ENCODE measurements at places on chromosomes 7 and 10.

- H3K36me3 ChIP-seq, result no peaks in the 10 kb centered on the region
- H3K27ac ChIP-seq, result no peak overlapping the region
- no peak for DNase-seq
These were observed 59.2 kb downstream of the CDHR3 start for GRCh38 chr7:106022193-106022821.

DNA sequence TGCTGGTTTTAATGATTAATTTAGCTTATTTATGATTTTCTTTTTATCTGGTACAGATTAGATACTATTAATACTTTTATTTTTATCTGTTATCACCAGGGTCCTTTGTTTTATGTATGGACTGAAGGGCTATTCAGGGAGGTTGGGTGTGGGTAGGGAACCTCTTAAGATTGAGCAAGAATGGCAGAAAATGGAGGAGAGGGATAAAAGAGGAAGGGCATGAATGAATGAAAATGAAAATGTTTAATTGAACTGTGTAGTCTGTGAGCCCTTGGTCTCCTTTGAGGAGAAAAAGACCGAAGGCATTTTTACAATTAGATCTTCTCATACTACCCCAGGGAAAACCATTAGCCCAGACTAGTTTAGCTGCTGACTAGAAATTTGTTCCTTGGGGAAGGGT, 93.1 kb downstream of the CDK14 start:
- no peaks in the 10 kb centered on the region for H3K27me3 ChIP-seq
- no peaks in the 10 kb centered on the region for H3K4me1 ChIP-seq
- DNase-seq, result no peak
- H3K4me3 ChIP-seq, result no peak overlapping the region
- H3K27ac ChIP-seq, result no peak overlapping the region
- H3K36me3 ChIP-seq, result no peaks in the 10 kb centered on the region

DNA sequence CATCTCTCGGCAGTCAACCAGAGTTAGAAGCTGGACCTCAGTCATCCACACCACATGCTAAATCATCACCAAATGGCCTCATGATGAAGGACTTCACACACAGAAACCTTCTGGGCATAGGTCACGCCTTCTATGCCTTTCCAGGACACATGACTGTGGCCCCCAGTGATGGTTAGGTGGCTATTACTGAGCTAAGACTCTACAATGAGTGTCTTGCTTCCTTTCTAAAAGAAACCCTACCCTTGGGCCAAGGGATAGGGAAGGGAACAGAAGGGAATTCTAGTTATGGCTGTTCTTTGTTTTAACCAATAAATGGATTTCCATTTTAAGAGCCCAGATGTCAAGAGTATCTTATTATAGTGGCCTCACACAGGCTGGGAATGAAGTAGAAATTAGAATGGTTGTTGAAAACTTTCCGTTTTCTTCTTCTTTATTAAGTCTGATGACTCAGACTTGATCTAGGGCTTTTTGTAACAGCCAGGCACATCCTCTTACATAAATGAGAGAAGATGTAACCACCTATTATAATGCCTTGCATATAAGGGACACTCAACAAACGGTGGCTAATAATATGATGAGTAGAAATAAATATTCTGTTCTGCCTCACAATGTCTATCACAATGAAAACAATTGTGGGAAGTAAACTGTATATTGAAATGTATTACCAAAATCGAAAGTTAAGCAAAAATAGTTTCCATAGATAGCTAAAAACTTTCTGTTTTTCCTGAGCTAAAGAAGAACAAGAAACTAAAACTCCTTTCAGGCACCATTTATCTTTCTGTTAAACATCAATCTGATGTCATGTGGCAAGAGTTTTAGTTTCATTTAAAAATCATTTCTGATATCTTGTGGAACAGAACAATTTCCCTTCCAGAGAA, 62.5 kb upstream of the TOMM7 start:
- no peak overlapping the region for H3K4me3 ChIP-seq
- H3K27ac ChIP-seq, result no peak overlapping the region
- H3K4me1 ChIP-seq, result no peaks in the 10 kb centered on the region
- no peaks in the 10 kb centered on the region for H3K27me3 ChIP-seq

GRCh38 chr10:20142311-20142710, 326.1 kb downstream of the PLXDC2 start:
- no peak overlapping the region for H3K4me3 ChIP-seq
- no peaks in the 10 kb centered on the region for H3K27me3 ChIP-seq
- peaks cover 7% of the 10 kb centered on the region for H3K36me3 ChIP-seq
- no peaks in the 10 kb centered on the region for H3K4me1 ChIP-seq
- no peak overlapping the region for H3K27ac ChIP-seq

- no peak overlapping the region for H3K4me3 ChIP-seq
- no peaks in the 10 kb centered on the region for H3K27me3 ChIP-seq
- no peak overlapping the region for H3K27ac ChIP-seq
- no peaks in the 10 kb centered on the region for H3K4me1 ChIP-seq
These were observed 186.4 kb downstream of the KIF20B start for GRCh38 chr10:89887830-89888229.

- no peak for DNase-seq
- no peaks in the 10 kb centered on the region for H3K36me3 ChIP-seq
- H3K4me1 ChIP-seq, result peaks cover 34% of the 10 kb centered on the region
- peak overlapping the region; percentile 9 for H3K4me3 ChIP-seq
These were observed 99.8 kb upstream of the AGBL3 start for GRCh38 chr7:134886353-134887057.

GRCh38 chr7:16850614-16851466, 30.9 kb downstream of the AGR3 start:
- H3K27me3 ChIP-seq, result no peaks in the 10 kb centered on the region
- no peak for DNase-seq
- no peaks in the 10 kb centered on the region for H3K36me3 ChIP-seq
- no peaks in the 10 kb centered on the region for H3K4me1 ChIP-seq
- H3K27ac ChIP-seq, result no peak overlapping the region

- H3K4me1 ChIP-seq, result no peaks in the 10 kb centered on the region
- H3K27ac ChIP-seq, result no peak overlapping the region
- peaks cover 7% of the 10 kb centered on the region for H3K36me3 ChIP-seq
- no peak overlapping the region for H3K4me3 ChIP-seq
- H3K27me3 ChIP-seq, result no peaks in the 10 kb centered on the region
- DNase-seq, result no peak
These were observed 23.3 kb upstream of the GPR22 start for GRCh38 chr7:107446531-107446930.

- no peaks in the 10 kb centered on the region for H3K36me3 ChIP-seq
- H3K4me3 ChIP-seq, result no peak overlapping the region
- no peaks in the 10 kb centered on the region for H3K27me3 ChIP-seq
- no peaks in the 10 kb centered on the region for H3K4me1 ChIP-seq
These were observed 245.5 kb downstream of the FOXP2 start for GRCh38 chr7:114660126-114660486.

DNA sequence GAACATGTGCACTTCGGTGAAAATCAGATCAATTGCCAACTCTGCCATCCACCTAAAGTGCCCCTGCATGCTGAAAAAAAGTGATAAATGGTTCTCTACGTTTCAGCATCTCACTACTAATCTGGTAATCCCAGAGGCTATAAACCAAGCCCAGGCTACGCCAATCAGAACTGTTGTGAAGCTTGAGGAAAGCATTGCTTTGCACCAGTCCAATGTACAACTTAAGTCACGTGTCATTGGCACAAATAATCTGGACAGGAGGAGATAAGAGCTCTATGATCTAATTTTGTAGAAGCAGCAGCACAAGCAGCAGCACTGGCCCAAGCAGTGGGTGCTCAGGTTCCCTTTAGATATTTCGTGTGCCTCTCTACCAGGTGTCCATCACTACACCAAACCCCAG, 4.4 kb upstream of the EGR2 start:
- DNase-seq, result no peak
- H3K4me3 ChIP-seq, result no peak overlapping the region
- peaks cover 30% of the 10 kb centered on the region for H3K4me1 ChIP-seq
- no peak overlapping the region for H3K27ac ChIP-seq
- H3K27me3 ChIP-seq, result peaks cover 21% of the 10 kb centered on the region

DNA sequence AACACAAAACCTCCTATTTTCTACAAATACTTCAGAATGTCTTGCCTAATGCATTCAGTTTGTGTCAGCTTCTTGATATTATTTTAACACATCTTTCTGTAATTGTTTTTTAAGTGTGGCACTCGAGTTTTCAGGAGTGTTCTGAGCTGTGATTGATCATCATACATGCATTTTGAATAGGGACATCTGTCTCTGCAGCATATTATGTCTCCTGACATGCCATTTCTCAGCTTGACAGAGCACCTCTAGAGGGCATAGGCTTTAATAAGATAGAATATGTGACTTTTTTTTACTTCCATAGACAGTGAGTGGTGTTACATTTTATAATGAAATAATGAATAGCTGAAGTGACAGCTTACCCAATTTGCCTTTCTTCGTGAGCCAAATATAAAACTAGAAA, 219.2 kb upstream of the HDAC9 start:
- H3K4me3 ChIP-seq, result no peak overlapping the region
- H3K27ac ChIP-seq, result no peak overlapping the region
- no peaks in the 10 kb centered on the region for H3K36me3 ChIP-seq
- H3K27me3 ChIP-seq, result no peaks in the 10 kb centered on the region

DNA sequence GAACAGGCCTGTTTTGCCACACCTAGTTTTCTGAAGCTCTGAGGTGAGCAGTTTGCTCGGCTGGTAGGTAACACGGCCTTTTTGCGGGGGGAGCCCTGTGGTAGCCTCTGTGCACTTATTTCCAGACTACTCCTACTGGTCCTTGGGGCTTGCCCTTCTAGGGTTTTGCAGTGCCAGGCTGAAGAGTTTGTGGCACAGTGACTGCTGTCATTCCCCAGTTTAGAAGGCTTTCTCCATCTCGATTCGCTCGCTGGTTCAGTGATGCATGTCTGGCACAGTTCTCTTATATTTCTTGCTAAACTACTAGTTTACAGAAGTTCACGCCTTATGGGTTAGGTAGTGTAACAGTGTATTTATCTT, 711 bp downstream of the KIF20B start:
- H3K27ac ChIP-seq, result peak overlapping the region; percentile 81
- no peak for DNase-seq
- peak overlapping the region; percentile 66 for H3K4me3 ChIP-seq
- H3K36me3 ChIP-seq, result no peaks in the 10 kb centered on the region
- H3K27me3 ChIP-seq, result no peaks in the 10 kb centered on the region
- H3K4me1 ChIP-seq, result peaks cover 23% of the 10 kb centered on the region

DNA sequence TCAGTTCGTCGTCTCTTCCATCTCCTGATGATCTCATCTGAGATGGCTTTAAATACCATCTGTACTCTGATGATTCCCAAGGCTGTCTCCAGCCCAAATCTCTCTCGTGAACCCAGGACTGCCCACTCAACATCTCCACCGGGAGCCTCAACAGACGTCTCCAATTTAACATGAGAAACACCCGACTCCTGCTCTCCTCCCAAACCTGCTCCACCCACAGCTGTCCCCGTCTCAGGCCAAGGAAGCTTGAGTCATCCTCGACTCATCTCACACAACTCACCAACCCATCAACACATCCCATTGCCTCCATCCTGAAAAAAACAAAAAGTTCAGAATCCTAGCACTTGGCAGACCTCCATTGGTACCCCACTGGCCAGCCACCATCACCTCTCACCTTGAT, 29.7 kb upstream of the CALN1 start:
- H3K27me3 ChIP-seq, result peaks cover 15% of the 10 kb centered on the region
- no peak for DNase-seq
- H3K36me3 ChIP-seq, result no peaks in the 10 kb centered on the region
- H3K4me1 ChIP-seq, result no peaks in the 10 kb centered on the region

- H3K27ac ChIP-seq, result no peak overlapping the region
- DNase-seq, result no peak
- no peaks in the 10 kb centered on the region for H3K4me1 ChIP-seq
- H3K36me3 ChIP-seq, result no peaks in the 10 kb centered on the region
- no peaks in the 10 kb centered on the region for H3K27me3 ChIP-seq
These were observed 1128.7 kb downstream of the CNTNAP2 start for GRCh38 chr7:147245274-147245673.

DNA sequence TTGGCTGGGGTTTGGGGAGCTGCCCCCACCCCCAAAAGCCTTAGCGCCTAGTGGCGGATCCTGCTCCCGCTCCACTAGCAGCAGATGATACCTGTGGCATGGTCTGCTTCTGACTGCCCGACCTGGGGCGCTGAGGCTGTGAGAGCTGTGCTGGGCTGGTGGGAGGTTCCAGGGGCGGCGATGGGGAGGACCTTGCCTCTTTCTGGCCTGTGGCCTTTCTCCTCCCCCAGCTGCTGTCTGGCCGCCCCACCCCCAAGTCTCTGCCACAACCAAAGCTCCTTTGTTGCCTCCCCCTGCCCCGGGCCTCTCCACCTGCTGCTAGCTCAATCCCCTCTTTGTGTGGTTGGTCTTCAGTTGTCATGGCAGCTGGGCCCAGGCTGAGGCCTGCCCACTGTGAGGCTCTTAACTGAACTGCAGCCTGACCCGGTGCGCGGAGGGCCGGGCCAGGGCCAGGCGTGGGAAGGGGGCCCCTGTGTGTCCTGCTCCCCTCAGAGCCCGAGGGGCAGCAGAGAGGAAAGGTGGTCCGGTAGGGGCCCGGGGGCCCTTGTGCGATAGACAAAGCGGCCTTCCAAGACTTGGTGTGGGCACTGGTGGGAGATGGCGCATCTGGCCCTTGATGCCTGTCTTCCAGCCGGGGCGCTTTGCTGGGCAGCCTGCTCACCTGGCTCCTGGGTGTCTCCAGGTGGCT, 4.7 kb downstream of the ZNF775 start:
- no peaks in the 10 kb centered on the region for H3K36me3 ChIP-seq
- peak overlapping the region; percentile 15 for H3K27ac ChIP-seq
- DNase-seq, result peak; percentile 77

GRCh38 chr10:63247771-63248170, 114.6 kb downstream of the NRBF2 start:
- no peaks in the 10 kb centered on the region for H3K36me3 ChIP-seq
- no peaks in the 10 kb centered on the region for H3K27me3 ChIP-seq
- peaks cover 13% of the 10 kb centered on the region for H3K4me1 ChIP-seq
- H3K27ac ChIP-seq, result no peak overlapping the region
- H3K4me3 ChIP-seq, result no peak overlapping the region
- no peak for DNase-seq

GRCh38 chr10:112739592-112740353, 210.3 kb upstream of the TCF7L2 start:
- no peak for DNase-seq
- no peaks in the 10 kb centered on the region for H3K27me3 ChIP-seq
- H3K36me3 ChIP-seq, result no peaks in the 10 kb centered on the region
- peaks cover 9% of the 10 kb centered on the region for H3K4me1 ChIP-seq
- no peak overlapping the region for H3K27ac ChIP-seq

- no peaks in the 10 kb centered on the region for H3K36me3 ChIP-seq
- no peak overlapping the region for H3K27ac ChIP-seq
- no peak overlapping the region for H3K4me3 ChIP-seq
- H3K27me3 ChIP-seq, result peaks cover 4% of the 10 kb centered on the region
- no peaks in the 10 kb centered on the region for H3K4me1 ChIP-seq
- DNase-seq, result no peak
These were observed 21.0 kb upstream of the TSPAN33 start for GRCh38 chr7:129123510-129123857.

GRCh38 chr7:119758254-119758653, 514.7 kb upstream of the KCND2 start:
- no peaks in the 10 kb centered on the region for H3K36me3 ChIP-seq
- no peaks in the 10 kb centered on the region for H3K4me1 ChIP-seq
- DNase-seq, result no peak
- no peak overlapping the region for H3K4me3 ChIP-seq

- H3K36me3 ChIP-seq, result no peaks in the 10 kb centered on the region
- H3K4me1 ChIP-seq, result no peaks in the 10 kb centered on the region
- no peak overlapping the region for H3K27ac ChIP-seq
- no peak overlapping the region for H3K4me3 ChIP-seq
- H3K27me3 ChIP-seq, result no peaks in the 10 kb centered on the region
These were observed 339.1 kb downstream of the HGF start for GRCh38 chr7:81430761-81431160.

GRCh38 chr10:3217853-3218252, 45.3 kb upstream of the PITRM1 start:
- no peaks in the 10 kb centered on the region for H3K4me1 ChIP-seq
- H3K36me3 ChIP-seq, result no peaks in the 10 kb centered on the region
- H3K27me3 ChIP-seq, result no peaks in the 10 kb centered on the region
- DNase-seq, result no peak
- H3K27ac ChIP-seq, result no peak overlapping the region
